ENCODE measurements at places on chromosomes 3 and 15. TPM values are rescaled to one million over a fixed set of nuclear protein-coding genes. Genes with fewer than 3 reads are reported as not detected.

SMCO1 gene
- total RNA-seq, result not detected

PLA2G4F gene
- 0.60 TPM for total RNA-seq

EIF4E3 gene
- 11.9 TPM for total RNA-seq

POTEB2 gene
- not detected for total RNA-seq

DNASE1L3 gene
- not detected for total RNA-seq

CHRM5 gene
- total RNA-seq, result not detected

DNA sequence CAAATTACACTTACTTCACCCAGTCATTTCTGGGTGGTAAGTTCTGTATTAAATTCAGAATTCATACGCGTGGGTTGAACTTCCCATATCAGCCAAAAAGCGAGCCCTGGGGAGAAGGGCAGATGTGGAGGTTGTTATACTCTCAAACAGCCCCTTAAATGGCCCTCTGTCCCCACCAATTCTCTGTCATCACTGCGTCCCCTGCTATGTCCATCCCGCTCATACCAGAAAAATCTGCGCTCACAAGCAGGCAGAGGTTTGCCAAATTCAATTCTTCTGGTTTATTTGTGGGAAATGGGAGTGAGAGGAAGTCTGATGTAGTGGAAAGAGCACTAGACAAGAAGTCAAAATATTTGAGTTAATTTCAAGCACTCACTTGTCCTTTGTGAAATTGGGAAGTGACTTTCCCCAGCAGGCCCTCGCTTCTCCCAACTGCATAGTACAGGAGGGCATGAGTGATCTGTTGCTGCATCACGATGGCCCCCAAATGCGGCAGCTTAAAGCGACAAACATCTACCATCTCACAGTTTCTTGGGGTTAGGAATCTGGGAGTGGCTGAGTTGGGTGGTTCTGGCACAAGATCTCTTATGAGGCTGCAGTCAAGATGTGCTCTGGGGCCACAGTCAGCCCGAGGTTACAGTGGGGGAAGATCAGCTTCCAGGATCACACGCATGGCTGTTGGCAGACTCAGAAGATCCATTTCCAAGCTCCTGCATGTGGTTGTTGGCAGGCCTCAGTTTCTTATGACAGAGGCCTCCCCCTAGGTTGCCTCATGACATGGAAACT, 67.7 kb downstream of the CPN2 start:
- DNase-seq, result no peak
- no peaks in the 10 kb centered on the region for H3K36me3 ChIP-seq
- no peak overlapping the region for H3K4me3 ChIP-seq
- peaks cover 18% of the 10 kb centered on the region for H3K27me3 ChIP-seq
- H3K4me1 ChIP-seq, result peaks cover 5% of the 10 kb centered on the region

DNA sequence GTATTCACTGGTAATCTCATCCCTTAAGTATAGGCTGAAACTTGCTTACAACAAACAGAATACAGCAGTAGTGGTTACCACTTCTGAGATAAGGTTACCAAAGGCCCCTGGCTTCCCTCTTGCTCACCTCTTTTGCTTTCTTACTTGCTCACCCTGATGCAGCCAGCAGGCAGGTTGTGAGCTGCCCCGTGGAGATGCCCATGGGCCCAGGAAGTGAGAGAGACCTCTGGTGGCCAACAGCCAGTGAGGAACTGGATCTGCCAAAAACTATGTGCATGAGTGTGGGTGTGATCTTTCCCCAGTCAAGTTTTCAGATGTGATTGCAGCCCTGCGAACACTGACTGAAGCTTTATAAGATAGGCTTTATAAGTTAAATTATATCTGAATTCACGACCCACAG, 48.7 kb downstream of the NMNAT3 start:
- no peak for DNase-seq
- no peaks in the 10 kb centered on the region for H3K36me3 ChIP-seq
- H3K27ac ChIP-seq, result no peak overlapping the region
- peaks cover 2% of the 10 kb centered on the region for H3K4me1 ChIP-seq
- H3K27me3 ChIP-seq, result no peaks in the 10 kb centered on the region

- no peak overlapping the region for H3K27ac ChIP-seq
- no peaks in the 10 kb centered on the region for H3K4me1 ChIP-seq
- H3K36me3 ChIP-seq, result no peaks in the 10 kb centered on the region
- no peak for DNase-seq
Observed at GRCh38 chr3:141039589-141039988, 11.6 kb upstream of the SPSB4 start.

DNA sequence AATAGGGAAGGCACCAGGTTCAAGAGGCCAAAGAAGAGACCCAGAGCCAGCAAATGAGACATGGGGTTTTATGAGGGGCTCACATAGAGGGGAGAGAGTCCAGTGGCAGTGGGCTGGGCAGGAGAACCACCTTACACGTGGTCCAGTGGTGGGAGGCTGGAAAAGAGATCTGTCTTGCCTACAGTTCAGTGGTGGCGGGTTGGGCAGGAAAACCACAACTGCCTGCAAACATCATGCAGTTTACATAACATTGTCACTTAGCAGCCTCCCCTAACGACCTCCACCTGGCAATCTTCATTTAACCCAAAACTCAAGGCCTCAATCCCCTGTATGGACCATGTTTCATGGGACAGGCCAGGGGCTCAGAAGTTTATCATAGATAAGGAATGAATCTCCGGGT, 29.1 kb downstream of the CRYGS start:
- peaks cover 39% of the 10 kb centered on the region for H3K27me3 ChIP-seq
- no peak overlapping the region for H3K4me3 ChIP-seq

- no peak overlapping the region for H3K27ac ChIP-seq
- H3K4me3 ChIP-seq, result no peak overlapping the region
- H3K27me3 ChIP-seq, result no peaks in the 10 kb centered on the region
- peaks cover 1% of the 10 kb centered on the region for H3K36me3 ChIP-seq
Observed at GRCh38 chr3:121648219-121648958, 12.3 kb downstream of the HCLS1 start.

DNA sequence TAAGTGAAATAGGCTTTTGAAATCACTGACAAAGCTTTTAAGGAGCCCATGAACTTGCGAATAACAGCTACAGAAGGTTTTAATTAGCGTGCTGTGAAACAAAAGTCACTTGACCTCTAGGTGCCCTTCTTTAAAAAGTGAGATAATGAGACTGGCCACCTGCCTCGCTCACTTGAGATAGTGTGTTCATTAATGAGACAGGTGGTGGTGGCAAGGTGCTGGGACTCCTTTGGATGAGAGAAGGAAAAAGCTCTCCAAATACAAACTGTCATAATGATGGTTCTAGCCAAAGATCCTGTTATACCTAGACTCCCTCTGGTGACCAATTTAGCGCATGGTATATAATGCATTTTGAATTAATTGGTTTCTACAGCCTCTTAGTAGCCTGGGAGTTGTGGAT, 22.7 kb upstream of the IREB2 start:
- H3K4me1 ChIP-seq, result peaks cover 21% of the 10 kb centered on the region
- H3K27me3 ChIP-seq, result no peaks in the 10 kb centered on the region
- no peaks in the 10 kb centered on the region for H3K36me3 ChIP-seq

DNA sequence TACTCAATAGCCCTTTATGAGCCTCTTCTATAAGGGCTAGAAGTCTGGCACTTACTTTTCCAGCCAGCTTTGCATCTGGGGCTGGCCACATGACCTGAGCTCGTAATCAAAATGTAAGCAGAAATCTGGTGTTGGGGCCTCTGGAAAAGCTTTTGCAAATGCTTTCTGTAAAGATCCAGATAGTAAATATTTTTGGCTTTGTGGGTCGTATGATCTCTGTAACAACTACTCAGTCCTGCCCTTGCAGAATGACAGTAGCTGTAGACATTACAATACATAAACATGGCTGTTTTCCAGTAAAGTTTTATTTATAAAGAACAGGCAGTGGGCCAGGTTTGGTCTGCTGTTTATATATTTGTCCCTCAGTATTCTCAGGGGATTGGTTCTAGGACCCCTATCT, 46.2 kb upstream of the THRB start:
- DNase-seq, result no peak
- no peaks in the 10 kb centered on the region for H3K36me3 ChIP-seq
- no peak overlapping the region for H3K4me3 ChIP-seq

Measured in progenitor cell of endocrine pancreas (in vitro differentiated cells).